ENCODE measurements at places on chromosomes 3 and 15. TPM values are rescaled to one million over a fixed set of nuclear protein-coding genes. Genes with fewer than 3 reads are reported as not detected.

The MFAP1 gene
- 54.1 TPM for polyA plus RNA-seq

The LNP1 gene
- polyA plus RNA-seq, result 2.4 TPM

The INKA1 gene
- polyA plus RNA-seq, result 0.25 TPM

GRCh38 chr15:45105586-45105985 is 8.4 kb downstream of the DUOX2 start:
- no peak for DNase-seq

DNA sequence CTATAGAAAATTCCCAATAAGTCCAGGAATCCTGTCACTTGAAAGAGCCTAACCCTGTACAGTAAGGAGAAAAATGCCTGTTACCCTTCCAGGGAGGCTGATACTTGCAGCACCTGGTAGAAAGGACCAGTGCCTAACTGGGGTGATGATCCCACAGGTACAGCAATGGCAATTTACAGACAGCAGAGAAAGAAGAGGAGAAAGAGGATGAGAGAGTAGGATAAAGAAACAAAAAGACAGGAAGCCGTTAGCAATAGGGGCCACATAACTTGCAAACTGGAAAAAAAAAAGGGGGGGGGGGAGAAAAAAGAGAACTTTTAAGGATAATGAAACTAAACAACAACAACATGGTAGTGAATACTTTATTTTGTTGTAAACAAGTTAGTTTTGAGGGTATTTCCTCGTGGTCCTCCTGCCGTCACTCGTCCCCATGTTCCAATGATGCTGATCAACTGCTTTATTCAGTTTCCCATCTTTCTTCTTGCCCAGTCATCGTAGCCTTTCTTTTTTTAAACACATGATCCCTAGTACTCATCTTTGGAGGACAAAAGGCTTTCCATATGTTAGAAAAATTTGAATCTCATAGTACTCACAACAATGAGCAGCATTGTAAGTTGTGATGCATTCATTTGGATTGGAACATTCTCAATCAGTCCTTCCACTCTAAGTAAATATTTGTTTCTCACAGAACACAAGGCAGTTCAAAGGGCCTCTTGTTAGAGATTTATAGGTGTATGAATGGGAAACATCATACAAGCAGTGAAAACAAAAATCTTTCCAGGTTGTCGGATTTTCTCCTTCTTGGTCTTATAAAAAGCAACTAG is 8.6 kb downstream of the TM4SF1 start:
- no peak for DNase-seq

GRCh38 chr3:13595485-13595884 is 46.6 kb downstream of the FBLN2 start:
- DNase-seq, result no peak

Data from ovary (tissue), 10 donors.